ENCODE measurements at places on chromosomes 11 and 22. TPM values are rescaled to one million over a fixed set of nuclear protein-coding genes. Genes with fewer than 3 reads are reported as not detected.

Gene DTX4
- 28.4 TPM for total RNA-seq

Gene TRIOBP
- total RNA-seq = 170 TPM

Gene CRYBB1
- not detected for total RNA-seq

Gene OR5B21
- not detected for total RNA-seq

Gene CDHR5
- not detected for total RNA-seq

Gene SCN3B
- not detected for total RNA-seq

Gene CRY2
- 17.5 TPM for total RNA-seq

Gene LIF
- total RNA-seq = 17.2 TPM

All from PC-9 (cell line).